Activated naive CD4-positive, alpha-beta T cell (primary cell): ENCODE measurements at places on chromosomes 12 and 14.

DNA sequence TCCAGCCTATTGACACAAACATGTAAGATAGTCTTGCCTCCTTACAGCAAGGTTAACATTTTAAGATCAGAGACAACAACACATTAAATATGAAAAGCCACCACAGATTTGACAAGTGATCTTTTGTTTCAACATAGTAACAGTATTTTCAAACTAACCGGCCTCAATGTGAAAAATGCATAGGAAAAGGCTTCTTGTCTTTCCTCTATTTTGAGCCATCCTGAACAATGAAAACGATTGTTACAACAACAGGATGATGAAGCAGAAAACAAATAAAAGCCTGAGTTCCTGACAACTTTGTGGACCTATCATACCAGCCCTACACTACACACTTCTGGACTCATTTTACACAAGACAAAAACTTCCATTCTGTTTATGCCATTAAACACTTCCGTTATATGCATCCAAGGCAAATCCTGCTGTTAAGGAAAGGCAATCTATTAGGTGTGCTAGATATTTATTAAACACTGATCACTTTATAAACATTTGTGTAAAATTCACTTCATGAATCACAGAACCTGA is 37.3 kb downstream of the BAZ1A start:
- DNase-seq: no peak

- DNase-seq: no peak
These were observed 81.0 kb downstream of the RPS29 start for GRCh38 chr14:49505041-49505766.

GRCh38 chr12:44118946-44119345 is 283.1 kb downstream of the TMEM117 start:
- no peak for DNase-seq

GRCh38 chr14:99574099-99574880 is 29.7 kb downstream of the CCDC85C start:
- DNase-seq: no peak

DNA sequence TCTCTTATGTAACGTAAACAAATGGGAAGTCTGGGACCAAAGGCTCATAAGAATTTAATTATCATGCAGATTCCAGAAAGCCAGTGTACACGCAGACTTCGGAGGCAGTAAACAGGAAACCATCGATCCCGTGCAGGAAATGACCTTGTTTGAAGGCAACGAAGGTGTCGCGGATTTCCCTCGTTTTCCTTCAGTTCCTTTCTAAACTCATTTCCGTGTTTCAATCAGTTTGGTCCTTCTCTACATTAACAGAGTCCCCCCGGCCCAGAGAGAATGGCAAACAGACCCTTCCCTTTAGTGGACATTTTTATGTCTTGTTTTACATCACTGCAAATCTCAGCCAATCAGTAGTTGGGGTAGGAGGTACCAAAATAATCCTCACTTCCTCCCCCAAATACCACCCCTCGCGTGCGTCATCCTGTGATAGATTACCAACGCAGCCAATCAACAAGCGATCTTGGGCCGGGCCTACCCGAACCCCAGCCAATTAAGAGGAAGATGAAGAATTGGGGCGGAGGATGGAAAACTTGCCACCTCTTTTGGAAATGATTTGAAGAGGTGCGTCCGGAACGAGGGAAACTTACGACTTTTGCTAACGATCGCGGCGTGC is 6.1 kb upstream of the FOXJ2 start:
- DNase-seq: peak; percentile 76

- DNase-seq: no peak
These were observed 106.7 kb downstream of the MYF5 start for GRCh38 chr12:80823393-80823792.

- no peak for DNase-seq
These were observed 1987.2 kb upstream of the SEL1L start for GRCh38 chr14:83520837-83521236.

DNA sequence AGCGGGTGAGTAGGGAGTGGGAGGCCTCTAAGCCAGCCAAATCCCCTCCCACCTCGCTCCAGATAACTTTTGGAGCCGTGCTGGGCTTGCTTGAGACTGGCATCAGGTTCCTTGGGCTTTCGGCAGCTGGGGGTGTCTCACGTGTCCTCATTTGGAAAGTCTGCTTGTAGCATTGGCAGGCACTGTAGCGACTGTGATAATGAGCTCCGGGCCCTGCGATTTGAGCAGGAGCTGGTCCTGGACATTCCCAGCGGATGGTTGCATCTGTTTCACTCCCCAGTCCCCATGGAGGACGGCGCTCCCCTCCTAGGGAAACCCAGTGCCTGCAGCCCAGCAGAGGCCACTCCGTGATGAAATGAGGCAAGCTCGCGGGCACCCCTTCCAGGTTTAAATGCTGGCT is 49.4 kb downstream of the DGLUCY start:
- DNase-seq: no peak

GRCh38 chr12:131711551-131712205 is 788 bp downstream of the SFSWAP start:
- no peak for DNase-seq

DNA sequence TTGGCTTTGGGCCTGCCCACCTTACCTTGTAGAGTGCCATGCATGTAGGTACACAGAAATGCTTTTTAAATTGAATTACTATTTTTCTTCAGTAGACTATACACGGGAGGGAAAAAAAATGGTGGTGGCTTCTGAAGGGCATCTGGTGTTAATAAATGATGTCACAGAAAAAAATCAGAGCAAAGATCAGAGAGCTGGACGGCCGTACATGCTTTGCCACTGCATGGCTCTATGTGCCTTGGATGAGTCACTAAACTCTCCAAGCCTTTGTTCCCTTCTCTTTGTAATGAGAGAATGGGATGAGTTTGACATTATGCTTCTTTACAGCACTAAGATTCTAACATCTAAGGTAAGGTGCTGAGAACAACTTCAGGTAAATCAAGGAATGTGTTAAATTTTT is 376.4 kb upstream of the DDHD1 start:
- DNase-seq: no peak

DNA sequence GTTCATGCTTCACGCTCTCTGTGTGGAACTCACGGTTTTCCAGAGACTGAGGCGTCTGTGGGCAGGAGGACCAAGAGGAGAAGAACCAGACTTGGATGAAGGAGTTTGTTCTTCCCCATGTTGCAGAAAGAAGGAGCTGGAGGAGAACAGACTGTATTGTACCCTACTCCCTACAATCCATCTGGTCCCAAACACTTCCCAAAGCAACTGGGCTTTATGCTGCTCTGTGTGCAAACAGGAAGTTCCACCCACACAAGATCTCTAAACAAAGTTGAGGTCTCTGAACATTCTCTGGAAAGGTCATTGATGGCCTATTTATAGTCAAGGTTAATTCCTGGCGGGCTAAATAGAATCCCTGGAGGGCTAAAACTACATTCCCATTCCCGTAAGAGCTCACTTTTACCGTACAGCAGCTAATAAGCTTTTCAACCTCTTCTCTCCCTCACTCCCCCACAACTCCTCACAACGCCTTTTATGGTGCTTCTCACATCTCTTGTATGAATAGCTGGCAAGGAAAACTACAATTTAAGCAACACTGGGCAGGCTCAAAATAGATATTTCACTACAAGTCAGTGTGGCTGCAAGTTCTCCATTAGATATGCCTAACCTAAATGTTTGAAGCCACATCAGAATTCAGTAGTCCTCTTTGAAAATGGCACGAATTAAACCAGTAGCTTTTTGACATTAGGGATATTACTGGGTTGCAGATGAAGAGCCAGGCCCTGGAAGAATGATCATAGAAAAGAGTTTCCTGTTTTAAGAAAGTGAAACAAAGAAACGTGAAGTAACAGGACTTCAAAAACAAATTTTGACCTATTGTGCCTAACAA is at the start of gene A2M:
TSS of gene A2M (minus strand) at position 189 of the 829 bp plus-strand sequence. CDS start at position 119, 70 bp downstream.
- no peak for DNase-seq

- no peak for DNase-seq
These were observed 249.5 kb upstream of the DCN start for GRCh38 chr12:91432089-91432488.

GRCh38 chr12:93179792-93180191 is 197.9 kb upstream of the NUDT4 start:
- DNase-seq: no peak

DNA sequence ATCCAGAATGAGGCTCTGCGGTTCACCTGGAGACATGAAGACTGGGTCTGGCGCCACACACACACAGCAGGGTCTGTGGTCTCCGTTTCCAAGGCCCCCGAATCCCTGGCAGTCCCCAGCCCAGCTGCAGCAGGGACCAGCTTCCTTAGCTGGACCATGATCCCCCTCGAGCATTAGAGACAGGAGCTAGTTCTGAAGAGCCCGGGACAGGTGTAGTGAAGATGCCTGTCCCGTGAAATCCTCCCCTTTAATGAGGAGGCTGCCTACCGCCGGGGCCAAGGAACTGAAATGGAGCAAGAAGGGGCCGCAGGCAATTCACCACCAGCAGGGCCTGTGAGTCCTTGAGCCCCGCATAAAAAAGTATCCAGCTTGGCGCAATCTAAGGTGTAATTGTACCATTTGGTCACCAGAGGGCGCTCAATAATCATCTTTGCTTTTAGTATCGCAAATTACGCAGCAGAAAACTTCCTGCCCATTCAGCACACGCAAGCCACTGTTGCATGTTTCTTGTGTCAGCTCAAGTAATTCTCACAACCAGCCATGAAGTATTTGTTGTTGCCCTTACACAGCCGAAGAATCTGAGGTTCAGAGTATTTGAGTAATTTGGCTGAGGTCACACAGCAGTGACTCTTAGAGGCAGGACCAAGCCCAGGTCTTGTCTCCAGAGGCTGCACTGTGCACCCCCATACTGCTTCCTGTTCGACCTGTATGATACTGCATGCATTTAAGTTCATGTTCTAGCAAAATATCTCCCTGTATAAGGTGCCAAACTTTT is 54.3 kb upstream of the PPP2R5C start:
- DNase-seq: no peak

DNA sequence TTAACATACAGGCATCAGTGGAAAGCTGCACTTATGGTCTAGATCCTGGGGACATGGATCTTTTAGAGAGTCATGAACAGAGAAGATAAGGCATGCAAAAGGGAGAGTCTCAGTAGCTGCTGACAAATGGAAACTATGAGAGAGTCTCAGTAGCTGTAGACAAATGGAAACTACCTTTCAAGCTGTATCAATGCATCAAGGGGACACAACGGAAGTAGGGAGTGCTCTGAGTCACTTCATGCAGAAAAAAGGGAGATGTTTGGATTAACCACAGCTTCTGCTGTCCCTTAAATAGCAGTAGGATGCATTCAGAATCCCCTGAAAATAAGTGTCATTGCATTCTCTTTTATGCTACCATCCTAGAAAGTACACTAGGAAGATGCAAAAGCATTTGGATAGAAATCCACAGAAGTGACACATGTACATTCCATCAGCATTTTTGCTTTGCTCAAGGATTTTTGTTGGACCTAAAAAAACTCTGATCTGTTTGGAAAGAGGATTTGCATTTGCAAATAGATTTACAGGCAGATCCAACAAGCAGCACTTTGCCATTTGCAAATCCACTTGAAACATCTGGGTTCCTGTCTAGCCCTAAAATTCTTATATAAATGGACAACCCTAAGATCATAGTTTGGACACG is 227.5 kb upstream of the LMO3 start:
- DNase-seq: no peak

- DNase-seq: no peak
These were observed 1417.5 kb upstream of the SEL1L start for GRCh38 chr14:82951171-82951570.

GRCh38 chr12:113702836-113703235 is 231.2 kb upstream of the LHX5 start:
- DNase-seq: no peak

DNA sequence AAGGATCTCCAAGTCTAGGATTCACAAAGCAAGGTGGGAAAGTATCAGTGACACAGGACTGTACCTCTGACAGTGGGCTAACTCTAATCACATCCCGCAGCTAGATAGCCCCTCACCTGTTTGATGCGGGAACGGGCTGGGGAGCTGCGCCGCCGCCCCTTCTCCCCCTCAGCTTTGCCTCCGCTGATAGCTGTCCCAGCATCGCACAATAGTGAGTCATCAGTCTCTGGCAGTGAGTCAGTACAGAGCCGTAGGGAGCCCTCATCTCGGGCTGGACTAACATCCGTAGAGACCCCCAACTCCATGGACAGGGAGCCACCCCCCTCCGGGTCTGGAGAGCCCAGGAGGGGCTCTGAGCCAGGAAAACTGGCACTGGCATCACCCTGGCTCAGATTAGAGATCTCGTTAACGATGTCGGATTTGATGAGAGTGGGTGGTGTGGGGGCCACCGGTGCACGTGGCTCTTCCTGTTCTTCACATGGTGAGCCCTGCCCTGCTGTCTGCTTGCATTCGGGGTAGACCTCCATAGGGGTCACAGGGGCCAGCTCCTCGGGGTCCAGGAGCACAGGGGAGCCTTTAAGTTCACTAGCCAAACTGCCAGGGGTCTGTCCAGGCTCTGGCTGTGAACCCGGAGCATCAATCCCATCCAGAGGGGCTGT is 10.9 kb downstream of the KMT2D start:
- DNase-seq: no peak

DNA sequence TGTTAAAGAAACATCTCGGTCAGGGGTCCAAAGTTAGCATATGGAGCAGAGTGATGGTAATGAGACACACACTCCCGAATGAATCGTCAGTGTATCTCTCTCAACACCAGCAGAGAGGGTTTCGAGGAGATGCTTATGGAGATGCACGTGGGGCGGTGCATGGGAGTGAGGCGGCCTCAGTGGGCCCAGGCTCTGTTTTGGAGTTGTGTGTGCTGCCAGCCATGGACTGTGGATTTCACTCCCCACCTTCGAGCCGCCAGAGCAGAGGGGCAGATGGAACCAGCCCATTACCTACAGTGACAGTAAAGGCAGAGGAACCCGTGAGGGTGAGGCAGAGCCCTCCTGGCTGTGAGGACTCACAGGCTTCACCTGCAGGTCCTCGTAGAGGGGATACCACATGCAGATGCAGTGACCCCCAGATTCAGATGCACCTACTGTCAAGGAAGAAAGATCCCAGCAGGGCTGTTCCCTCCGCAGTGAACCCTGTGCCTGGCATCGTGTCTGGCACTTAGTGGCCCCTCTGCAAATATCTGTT is 68.2 kb downstream of the WDR20 start:
- DNase-seq: no peak

- DNase-seq: no peak
These were observed 8.0 kb upstream of the VWF start for GRCh38 chr12:6132496-6132895.

GRCh38 chr12:54240971-54241588 is 38.8 kb downstream of the CBX5 start:
- DNase-seq: no peak

- DNase-seq: no peak
These were observed 1.9 kb downstream of the MYO1A start for GRCh38 chr12:57047981-57048380.

- DNase-seq: no peak
These were observed 1644.1 kb upstream of the FLRT2 start for GRCh38 chr14:83885837-83886293.
